ENCODE measurements at places on chromosomes 2 and 18.

GRCh38 chr2:26886736-26887135, 38.8 kb downstream of the DPYSL5 start:
- DNase-seq, result no peak

- peak; percentile 49 for DNase-seq
Observed at GRCh38 chr2:201127570-201127969, 11.6 kb downstream of the CFLAR start.

DNA sequence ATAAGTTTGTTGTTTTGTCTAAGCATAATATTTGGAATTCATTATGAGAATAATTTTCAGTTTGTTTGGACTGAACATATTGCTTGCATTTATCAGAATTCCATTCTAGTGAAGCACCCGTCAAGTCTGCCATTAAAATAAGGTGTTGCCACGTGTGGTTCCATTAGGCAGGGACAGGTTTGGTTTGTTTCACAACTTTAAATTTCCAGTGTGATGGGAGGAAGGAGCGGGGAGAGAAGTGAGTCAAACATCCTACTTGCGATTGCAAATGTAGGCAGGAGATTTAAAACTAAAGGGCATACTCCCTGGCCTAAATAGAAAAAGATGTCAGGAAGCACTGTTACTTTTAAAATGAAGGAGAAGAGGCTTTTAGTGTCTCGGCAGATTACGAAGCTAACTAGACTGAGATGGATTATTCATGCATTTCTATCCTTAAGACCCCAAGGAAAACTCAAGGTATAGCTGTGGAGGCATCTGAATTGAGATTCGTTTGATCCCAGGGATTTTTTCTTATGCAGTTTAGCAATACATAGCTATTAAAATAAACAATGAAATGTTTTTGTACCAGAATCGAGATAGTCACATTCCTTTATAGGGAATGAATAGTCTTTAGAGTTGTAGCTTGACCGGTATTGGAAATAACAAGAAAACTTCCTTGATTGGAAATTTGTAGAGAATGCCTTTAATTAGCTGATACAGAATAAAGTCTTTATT, 19.8 kb downstream of the GRHL1 start:
- peak; percentile 51 for DNase-seq

- DNase-seq, result no peak
Observed at GRCh38 chr2:198905881-198906612, 551.7 kb downstream of the SATB2 start.

- no peak for DNase-seq
Observed at GRCh38 chr2:71256421-71256820, 29.5 kb upstream of the PAIP2B start.

DNA sequence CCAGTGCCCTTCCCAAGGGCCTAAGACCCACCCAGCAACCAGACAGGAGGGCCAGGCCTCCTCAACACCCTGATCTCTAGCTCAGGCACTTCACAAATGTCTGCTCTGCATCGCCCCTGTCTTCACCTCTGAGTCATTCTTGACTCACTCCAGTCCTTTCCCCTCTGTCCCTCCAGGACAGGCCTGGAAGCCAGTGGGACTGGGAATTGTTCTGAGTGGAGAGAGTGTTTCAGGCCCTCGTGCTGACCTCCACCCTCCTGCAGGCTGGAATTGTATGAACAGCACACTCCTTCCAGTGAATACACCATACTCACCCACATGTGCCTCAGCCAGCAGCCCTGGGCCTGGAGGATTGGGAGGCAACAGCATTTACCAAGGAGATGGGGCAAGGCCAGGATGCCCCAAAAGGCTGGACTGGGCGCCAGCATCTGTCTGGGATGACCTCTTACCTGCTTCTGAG, 304.2 kb downstream of the CYP26B1 start:
- peak; percentile 59 for DNase-seq

- DNase-seq, result peak; percentile 79
Observed at GRCh38 chr2:190847504-190848081, 33.0 kb upstream of the GLS start.

GRCh38 chr2:21740484-21740883, 616.7 kb downstream of the TDRD15 start:
- no peak for DNase-seq

- DNase-seq, result no peak
Observed at GRCh38 chr18:46497129-46497528, 159.9 kb downstream of the LOXHD1 start.

GRCh38 chr2:38152035-38152434, 76.1 kb upstream of the CYP1B1 start:
- DNase-seq, result no peak

- DNase-seq, result peak; percentile 3
Observed at GRCh38 chr2:19419211-19419880, 60.9 kb upstream of the OSR1 start.

GRCh38 chr18:5997361-5997760, 102.0 kb upstream of the TMEM200C start:
- DNase-seq, result no peak

- DNase-seq, result no peak
Observed at GRCh38 chr2:13560322-13560721, 843.6 kb downstream of the TRIB2 start.

GRCh38 chr2:45272549-45273265, 263.5 kb upstream of the SIX2 start:
- no peak for DNase-seq

DNA sequence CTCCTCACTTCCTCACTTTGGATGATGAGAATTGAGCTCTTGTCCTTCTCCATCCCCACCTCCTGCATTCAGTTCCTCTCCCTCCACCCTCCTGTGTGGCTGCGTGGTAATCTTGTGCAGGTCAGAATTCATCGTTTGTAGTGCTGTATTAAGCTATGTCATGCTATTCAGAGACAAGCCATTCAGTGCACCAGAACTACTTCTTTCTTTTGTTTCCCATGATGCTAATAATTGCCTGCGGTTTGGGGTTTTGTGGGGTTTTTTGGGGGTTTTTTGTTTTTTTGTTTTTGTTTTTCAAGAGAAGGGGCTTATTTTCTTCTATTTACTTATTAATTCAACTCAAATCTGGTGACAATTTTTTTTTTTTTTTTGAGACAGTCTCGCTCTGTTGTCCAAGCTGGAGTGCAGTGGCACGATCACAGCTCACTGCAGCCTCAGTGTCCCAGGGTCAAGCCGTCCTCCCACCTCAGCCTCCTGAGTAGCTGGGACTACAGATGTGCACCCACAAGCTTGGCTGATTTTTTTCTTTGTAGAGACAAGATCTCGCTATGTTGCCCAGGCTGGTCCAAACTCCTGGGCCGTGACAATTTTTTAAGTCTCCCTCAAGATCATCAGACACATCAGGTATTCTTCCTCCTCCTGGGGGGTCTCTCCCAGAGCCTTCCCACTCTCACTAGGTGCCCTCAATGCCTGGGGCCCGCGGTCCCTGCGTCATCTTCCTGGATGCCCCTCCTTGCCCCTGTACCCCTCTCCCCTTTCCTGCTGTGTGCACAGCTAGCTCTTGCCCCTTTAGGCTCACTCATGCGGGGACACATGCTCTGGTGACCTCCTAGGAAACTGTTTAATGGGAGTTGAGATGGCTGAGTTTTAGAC, 37.8 kb downstream of the MAL start:
- DNase-seq, result no peak

DNA sequence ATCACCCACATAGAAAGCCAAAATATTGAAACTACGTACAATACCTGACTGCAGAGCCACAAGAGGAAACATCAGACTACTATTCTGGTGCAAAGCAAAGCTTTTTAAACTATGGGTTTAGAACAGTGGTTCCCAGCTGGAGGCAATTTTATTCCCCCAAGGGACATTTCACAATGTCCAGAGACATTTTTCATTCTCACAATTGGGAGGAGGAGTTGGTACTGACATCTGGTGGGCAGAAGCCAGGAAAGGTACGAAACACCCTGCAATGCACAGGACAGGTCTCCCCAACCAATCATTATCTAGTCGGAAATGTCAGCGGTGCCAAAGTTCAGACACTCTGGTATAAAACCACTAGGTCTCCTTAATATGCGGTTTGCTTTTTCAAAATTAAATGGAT, 88.4 kb upstream of the ARL5A start:
- no peak for DNase-seq

GRCh38 chr2:1640301-1641135, 103.8 kb downstream of the PXDN start:
- DNase-seq, result no peak

DNA sequence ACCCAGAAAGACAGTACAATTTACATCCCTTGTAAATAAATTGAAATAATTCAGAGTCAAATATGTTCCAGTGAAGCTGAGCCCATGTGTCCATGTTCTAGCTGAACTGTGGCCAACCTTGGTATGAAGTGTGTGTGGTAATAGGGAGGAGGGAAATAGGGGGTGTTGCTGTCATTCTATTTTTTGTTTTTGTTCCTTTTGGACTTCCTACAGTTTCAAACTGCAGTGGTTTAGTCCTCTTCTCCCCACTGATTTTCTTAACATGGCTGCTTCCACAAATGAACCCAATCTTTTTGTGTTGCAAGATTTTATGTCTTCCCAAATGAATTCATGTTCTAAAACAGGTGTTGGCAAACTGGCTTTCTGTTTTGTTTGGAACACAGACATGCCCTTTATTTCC, 156.9 kb downstream of the CCBE1 start:
- DNase-seq, result no peak

DNA sequence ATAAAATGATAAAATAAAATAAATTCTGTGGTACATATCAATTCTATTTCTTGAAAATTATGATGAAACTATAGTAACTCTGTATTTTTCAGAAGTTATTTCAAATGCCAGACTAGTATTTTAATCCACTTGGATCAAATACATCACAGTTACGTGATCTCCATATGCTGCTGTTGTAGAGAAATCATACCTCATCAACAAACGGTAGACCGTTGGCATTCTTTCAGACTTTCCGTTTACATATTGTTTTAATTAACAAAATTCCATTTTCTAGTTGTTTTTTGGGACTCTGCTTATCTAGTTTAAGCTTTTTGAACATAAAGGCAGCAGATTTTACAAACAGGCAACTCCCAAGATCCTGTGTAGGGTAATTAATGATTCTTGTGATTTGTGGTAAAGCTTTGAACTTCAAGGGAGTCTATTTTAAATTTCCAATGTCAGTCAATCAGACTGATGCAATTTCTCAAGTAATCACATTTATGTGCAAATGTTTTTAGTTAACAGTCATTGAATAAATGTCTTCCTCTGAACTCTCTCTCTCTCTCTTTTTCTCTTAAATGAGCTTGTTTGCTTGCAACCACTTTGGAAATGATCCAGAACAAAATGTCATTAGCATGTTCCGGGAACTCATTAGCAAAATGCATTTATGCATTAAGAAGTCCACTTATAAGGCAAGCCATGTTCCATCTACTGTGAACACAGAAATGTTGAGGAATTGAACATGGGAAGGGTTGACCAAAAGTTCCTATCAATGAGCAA, 31.8 kb downstream of the NYAP2 start:
- DNase-seq, result no peak

DNA sequence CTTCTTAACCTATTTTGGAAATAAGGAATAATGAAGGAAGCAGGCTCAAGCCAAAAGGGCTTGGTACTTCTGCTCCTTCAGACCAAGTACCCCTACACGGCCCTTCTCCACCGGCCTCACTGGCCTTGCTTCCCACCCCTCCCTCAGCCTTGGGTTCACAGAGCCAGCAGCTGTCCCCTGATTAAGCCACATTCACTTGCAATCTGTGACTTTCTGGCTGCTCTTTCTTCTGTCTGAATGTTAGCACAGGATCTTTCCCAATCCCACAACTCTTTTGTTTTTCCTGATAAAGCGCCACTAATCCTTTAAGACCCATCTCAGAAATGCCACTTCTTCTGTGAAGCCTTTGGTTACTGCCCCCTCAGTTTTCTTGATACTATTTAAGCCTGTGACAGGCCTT, 52.4 kb downstream of the REEP1 start:
- no peak for DNase-seq

- DNase-seq, result no peak
Observed at GRCh38 chr18:61549416-61549815, 216.2 kb downstream of the CDH20 start.

DNA sequence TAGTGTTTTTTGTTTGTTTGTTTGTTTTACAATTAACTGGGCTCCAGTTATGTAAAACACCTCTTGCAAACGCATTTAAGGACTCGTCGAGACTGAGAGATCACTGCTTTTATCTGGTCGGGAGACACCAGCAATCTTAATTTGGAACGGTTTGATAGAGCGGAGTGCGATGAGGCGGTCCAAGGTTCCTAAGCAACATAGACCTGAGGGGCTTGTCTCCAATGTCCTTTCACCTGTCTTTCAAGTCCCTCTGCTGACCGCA, 729 bp upstream of the SELENOI start:
- DNase-seq, result no peak

DNA sequence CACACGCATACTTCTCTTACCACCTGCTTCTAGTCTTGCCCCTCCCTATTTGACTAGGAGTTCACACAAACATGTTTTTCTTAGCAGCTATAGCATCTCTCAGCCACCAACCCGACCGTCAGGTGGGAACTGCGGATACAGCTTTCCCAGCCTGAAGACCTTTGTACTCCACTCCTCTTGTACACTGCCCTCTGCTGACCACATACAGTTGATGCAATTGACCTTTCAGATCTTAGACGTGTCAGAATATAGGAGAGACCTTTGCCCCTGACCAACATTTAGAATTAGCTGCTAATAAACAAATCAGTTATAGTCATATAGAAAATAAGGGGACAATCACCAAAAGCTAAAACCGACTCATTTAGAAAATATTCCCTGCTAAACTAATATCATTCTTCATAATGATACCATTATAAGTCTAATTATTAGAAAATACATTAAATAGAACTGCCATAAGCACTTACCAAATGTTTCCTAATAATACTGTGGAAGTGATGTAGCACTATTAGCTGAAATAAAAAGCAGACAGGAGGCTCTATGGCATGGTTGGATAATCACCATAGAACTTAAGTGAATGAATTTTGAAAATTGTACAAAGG, 208.4 kb downstream of the RAD51AP2 start:
- DNase-seq, result peak; percentile 71
